ENCODE measurements at places on chromosomes 2 and 18.

DNA sequence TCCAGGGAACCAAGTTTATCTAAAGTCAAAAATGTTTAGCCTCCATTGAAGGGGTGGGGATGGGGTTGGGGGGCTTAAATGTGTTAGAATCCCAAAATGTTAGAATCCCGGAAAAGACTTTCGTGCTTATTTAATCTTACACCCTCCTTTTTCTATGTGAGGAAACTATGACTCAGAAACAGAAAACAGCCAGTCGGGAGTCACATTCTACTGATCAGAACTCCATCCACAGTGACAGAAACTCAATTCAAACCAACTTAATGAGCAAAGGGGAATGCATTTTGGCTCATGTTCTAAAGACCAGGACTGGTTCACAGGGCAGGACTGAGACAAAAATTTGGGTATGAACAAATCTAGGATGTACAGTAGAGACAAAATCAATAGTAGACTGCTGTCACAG lies 31.9 kb upstream of the AFTPH start:
- DNase-seq: no peak

- DNase-seq: no peak
Observed at GRCh38 chr2:3007135-3007534, 370.5 kb downstream of the EIPR1 start.

- DNase-seq: no peak
Observed at GRCh38 chr2:239927424-239927981, 97.6 kb downstream of the NDUFA10 start.

GRCh38 chr2:144989579-144990270 lies 469.8 kb upstream of the ZEB2 start:
- DNase-seq: no peak

DNA sequence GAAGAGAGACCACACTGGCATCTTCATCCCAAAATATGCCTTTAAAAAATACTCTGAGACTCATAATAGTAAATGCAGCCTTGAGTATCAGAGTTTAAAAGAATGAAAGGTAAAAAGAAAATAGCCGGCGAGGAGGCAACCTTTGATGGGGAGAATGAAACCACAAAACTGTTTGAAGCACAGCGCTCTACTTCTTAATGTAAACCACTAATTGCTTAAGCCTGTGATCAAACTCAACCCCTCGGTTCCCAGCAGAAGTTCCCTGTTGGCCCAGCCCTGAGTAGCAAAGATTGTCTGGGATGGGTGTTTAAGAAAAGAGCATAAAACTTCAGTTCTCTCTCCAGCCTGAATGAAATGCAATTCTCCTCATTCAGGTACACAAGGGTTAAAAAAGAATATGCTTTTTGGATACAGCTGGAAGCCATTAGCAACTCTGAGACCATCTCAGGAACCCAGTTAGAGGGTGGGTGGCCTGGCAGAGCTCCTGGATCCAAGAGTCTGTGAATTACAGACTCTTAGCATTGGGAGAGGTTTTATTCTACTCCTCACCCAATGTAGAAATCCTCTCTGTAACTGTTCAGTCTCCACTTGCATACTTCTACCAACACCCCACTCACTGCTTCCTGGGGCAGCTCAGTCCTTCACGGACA lies 44.8 kb downstream of the VIT start:
- no peak for DNase-seq

GRCh38 chr18:7821784-7822183 lies 254.7 kb downstream of the PTPRM start:
- DNase-seq: no peak

DNA sequence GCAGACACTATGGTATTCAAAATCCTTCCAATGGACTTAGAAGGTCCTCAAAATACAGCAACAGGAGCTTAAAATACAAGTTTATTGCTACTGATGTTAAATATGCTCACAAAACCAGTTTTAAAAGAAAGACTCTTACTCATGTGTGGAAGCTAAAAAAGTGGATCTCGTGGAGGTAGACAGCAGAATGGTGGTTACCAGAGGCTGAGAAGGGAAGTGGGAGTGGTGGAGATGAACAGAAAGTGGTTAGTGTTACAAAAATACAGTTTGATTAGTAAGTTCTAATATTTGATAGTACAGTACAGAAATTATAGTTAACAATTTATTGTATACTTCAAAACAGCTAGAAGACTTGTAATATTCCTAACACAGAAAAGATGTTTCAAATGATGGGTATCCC lies 12.1 kb downstream of the ADAM17 start:
- DNase-seq: no peak

DNA sequence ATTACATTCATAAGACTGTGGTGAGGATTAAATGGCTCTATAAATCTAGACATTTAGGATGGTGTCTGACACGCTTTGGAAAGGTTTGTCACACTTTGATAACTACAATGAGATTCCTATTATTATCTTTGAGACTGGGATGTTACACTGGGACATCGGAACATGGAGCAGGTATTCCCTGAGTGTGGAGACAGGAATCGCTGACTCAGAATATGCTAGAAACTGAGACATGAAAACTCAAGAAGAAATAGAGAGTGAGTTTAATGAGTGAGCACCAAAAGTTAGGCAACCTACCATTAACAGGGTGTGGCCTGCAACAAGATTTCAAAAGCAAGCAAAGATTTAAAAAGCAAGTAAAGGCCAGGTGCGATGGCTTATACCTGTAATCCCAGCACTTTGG lies 145.4 kb downstream of the TMEFF2 start:
- no peak for DNase-seq

DNA sequence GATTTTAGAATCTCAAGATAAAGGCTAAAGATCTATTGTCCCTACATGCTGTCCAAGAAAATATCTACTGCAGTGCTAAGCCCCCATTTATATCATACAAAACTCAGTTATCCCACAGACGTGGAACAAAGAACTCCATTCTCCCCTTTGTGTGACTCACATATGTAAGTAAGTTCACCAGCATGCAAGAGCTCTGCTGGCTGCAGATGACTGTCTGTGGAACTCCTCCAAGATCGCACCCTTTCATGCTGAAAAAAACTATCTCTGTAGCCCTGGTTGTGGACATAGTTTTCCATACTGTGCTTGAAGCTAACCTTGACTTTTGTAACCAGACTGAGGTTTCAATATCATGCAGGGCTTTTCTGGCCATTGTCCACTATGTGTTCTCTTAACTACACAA lies 207.1 kb downstream of the ZNF521 start:
- DNase-seq: peak; percentile 16

DNA sequence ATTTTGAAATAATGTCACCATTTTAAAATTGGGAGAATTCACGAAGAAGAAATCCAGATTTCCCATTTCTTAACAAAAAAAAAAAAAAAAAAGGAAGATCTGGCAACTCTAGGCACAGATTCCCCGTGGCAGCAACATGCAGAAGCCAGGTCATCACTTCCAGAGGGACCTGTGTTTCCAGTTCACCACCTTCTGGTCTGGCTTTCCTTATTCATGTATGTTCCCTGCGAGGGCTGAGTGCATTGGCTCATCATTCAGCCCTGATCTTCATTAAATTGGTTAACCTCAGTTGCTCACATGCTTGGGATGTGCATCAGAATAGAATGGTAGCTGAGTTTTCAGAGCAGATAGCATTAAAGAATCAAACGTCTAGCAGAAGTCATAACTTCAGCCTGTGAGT lies 25.0 kb upstream of the MAP3K20 start:
- no peak for DNase-seq

- DNase-seq: no peak
Observed at GRCh38 chr2:1745171-1746023, 1.1 kb upstream of the PXDN start.

DNA sequence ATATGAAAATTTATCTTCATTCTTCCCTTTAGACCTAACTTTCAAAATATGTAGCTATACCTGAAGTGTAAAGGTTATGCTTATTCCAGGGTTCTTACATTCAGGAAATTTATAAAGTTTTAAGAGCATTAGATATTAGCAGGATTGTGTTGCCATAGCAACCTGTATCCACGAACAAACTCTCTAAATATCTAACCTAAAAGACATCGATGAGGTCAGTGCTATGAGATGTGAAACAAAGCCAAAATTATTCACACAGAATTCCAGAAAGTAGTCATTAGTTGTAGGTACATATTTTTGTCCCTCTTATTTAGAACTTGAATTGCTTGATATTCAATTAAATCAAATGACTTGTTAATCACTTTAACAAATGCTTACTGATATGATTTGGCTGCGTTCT lies 705.3 kb downstream of the SOCS6 start:
- no peak for DNase-seq

DNA sequence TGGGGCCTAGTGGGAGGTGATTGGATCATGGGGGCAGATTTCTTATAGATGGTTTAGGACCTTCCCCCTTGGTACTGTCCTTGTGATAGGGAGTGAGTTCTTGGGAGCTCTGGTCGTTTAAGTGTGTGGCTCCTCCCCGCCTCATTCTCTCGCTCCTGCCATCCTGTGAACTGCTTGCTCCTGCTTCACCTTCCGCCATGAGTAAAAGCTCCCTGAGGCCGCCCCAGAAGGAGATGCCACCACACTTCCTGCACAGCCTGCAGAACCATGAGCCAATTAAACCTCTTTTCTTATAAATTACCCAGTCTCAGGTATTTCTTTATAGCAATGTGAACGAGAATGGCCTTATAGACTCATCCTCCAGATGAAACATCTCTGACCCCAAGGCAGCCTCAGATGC lies 101.5 kb downstream of the KCNF1 start:
- DNase-seq: no peak

GRCh38 chr2:237723602-237724001 lies 75.0 kb upstream of the RBM44 start:
- DNase-seq: no peak
